ENCODE measurements at places on chromosomes 7 and 10.

- no peak for DNase-seq
Observed at GRCh38 chr7:110677405-110677804, 413.5 kb upstream of the LRRN3 start.

- no peak for DNase-seq
Observed at GRCh38 chr7:27946351-27946750, 206.4 kb downstream of the TAX1BP1 start.

DNA sequence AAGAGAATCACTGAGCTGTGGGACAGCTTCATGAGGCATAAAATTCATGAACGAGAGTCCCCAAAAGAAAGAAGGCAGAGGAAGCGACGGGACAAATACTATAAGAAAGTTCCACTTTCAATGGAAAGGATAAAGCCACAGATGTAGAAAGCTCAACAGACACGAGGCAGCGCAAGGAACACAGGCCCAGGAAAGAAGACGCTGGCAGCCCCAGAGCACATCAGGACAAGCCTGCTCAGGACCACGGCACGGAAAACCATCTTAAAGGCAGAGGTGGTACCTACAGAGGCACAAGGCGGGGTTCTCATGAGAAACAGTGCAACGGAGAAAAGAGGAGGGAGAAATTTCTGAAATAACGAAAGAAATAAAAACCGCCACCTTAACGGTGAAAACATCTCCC lies 273.4 kb downstream of the MAD1L1 start:
- no peak for DNase-seq

DNA sequence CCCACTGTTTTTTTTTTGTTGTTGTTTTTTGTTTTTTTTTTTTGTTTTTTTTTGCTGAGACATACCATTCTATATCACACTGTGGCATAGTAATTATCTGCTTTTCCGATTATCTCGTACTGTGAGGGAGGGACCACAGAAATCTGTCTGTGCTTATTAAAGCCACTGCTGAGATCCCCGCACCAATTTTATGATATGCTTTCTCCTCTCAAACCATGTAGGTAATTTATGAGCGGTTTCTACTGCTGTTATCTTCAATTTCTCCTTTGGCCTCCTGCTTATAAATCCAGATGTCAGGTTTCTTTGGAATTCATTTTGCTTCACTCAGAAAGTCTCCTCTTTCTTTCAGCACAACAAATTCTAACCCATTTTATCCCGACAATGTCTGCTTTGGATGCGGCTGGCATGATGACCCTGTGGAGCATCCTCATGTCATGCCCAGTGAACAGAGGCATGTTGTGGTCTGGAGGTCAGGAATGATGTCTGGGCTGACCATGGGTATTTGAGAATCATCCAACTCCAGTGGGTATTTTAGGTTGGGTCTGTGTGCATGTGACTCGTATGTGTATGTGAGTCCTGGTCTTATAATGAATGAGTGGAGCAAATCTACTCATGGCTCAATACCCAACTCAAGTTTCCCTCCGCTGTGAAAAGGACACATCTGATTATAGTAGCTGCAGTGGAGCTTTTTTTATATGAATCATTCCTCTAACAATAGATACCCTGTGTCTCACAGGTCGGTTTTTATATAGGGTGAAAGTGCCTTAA lies 213.4 kb downstream of the GALNT17 start:
- no peak for DNase-seq

DNA sequence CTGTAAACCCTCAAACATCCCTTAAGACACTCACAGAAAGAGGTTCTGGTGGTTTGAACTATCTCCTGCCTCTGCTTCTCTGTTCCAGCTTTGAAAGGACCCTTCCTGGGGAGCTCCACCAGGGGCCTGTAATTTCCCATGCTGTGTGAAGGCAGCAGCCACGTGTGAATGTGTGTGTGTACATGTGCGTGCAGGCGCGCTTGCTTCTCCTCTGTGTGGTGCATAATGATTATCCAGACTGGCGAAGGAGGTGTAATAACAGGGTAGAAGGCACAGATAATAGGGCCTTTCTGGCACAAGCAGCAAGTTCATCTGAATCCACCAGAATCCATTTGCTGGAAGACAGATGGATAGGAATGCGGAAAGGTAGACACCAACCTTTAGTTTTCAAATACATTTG lies 466.5 kb downstream of the GRID1 start:
- no peak for DNase-seq

- no peak for DNase-seq
Observed at GRCh38 chr10:82981137-82981723, 1106.2 kb downstream of the NRG3 start.

DNA sequence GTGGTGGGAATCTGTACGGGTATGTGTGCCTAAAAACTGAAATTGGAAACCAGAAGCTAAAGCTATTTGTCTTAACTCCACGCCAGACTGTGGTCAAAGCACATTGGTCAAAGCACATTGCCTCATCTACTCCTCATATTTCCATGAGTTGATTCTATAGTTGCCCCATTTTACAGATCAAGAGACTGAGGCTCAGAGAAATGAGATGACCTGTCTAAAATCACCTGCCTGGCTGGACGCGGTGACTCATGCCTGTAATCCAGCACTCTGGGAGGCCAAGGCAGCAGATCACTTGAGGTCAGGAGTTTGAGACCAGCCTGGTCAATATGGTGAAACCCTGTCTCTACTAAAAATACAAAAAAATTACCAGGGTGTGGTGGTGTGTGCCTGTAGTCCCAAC lies 21.7 kb upstream of the MNX1 start:
- no peak for DNase-seq

DNA sequence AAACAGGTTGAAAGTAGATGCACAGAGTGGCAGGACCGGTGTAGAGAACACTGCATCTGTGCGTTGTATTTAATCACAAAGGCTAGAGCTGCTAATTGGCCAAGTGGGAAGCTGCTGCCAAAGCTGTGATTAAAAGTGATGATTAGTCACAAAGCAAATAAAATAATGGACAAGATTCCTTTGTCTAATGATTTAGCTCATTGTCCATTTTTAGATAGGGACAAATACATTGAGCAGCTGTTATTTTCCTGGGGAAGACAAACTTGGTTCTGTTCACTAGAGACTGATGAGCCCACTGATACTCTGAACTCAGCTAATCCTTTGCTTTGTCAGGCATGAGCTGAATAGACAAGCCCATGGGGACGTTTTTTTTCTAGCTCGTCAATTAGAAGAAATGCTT lies 19.7 kb downstream of the UBE3C start:
- no peak for DNase-seq

GRCh38 chr7:134587750-134588149 lies 38.8 kb downstream of the AKR1B15 start:
- no peak for DNase-seq

- DNase-seq, result peak; percentile 95
Observed at GRCh38 chr7:7438851-7439250, 96.8 kb downstream of the COL28A1 start.

- DNase-seq, result no peak
Observed at GRCh38 chr7:1706721-1707613, 36.9 kb downstream of the ELFN1 start.

- no peak for DNase-seq
Observed at GRCh38 chr10:68074031-68074774, 880 bp downstream of the HERC4 start.

GRCh38 chr7:25823571-25823970 lies 328.4 kb upstream of the NFE2L3 start:
- no peak for DNase-seq

- DNase-seq, result peak; percentile 51
Observed at GRCh38 chr10:103168438-103168837, 24.6 kb downstream of the NT5C2 start.

DNA sequence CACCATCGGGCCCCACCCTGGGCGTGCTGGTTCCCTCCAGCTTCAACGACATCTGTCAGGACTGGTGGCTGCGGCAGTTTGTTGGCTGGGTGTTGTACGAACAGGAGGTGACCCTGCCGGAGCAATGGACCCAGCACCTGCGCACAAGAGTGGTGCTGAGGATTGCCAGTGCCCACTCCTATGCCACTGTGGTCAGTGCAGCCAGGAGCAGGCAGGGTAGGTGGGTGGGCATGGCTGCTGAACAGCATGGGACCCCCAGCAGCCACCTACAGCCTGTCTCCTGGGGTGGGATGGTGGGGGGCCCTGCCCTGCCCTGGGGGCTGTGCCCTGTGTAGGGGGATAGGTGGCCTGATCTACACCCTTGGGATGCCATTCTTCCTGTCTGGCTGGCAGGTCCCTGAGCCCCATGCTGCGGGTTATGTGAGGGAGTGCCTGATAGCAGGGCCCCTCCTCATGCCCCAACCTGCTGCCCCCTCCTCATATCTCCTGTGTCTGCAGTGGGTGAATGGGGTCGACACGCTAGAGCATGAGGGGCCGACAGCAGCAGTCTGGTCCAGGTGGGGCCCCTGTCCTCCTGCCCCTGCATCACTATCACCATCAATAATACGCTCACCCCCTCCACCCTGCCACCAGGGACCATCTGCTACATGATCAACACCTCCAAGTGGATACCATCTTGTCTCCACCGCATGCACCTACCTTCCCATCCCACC lies 56.9 kb downstream of the ZNF727 start:
- no peak for DNase-seq

GRCh38 chr10:122656741-122657140 lies 42.9 kb downstream of the C10orf120 start:
- DNase-seq, result no peak
